ENCODE measurements at places on chromosomes 13 and 19.

GRCh38 chr13:77751513-77752456, 54.3 kb downstream of the SLAIN1 start:
- DNase-seq: no peak

GRCh38 chr19:50922317-50922853, 11.2 kb upstream of the KLK4 start:
- DNase-seq: no peak

DNA sequence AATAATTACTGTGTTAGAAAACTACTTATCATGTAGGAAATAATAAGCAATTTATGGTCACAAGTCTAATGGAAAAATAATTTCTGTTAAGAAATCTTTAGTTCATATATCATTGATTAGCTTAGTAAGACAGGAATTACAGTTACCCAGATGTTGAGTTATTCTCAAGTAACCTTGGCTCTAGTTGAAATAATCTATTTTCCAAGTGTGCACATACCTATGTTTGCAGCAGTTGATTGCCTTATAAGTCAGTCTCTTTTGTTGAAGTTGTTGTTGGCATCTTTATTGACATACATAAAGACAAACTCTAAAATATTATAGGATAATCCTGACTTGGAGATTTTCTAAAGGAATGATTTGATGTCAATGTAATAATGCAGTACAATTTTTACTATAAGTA, 511.4 kb upstream of the KLF12 start:
- no peak for DNase-seq

DNA sequence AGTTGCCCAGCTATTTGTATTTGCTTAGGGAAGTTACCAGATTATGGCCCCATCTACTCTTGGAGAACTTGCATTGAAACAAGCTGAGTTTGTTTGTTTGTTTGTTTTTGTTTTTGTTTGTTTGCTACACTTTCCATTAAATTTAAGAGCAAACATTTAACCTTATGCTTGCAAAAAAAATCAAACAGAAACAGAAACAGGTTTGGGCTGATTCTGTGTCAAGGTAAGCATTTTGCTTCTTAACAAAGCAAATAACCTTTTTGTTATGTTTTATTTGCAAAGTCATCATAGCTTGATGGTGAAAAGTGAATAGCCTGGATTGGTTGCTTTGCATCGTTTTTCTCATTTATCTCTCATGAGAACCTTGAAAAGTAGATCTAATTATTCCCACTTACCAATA, 531.8 kb downstream of the EFNB2 start:
- no peak for DNase-seq

DNA sequence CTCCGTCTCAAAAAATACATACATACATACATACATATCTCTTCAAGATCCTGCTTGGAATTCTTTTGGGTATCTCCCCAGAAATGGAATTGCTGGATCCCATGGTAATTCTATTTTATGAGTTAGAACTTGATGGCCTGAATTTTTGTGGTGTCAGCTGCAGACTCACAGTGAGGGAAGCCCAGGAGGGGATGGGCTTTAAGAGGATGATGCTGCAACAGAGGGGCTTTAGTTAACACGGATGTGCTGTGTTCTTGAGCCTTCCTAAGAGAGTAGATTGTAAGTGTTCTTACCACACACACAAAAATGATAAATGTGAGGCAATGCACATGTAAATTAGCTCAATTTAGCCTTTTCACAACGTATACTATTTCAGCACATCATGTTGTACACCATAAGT, 31.8 kb downstream of the CACNG6 start:
- DNase-seq: no peak

GRCh38 chr19:34645551-34645950, 31.4 kb downstream of the SCGB2B2 start:
- DNase-seq: no peak

DNA sequence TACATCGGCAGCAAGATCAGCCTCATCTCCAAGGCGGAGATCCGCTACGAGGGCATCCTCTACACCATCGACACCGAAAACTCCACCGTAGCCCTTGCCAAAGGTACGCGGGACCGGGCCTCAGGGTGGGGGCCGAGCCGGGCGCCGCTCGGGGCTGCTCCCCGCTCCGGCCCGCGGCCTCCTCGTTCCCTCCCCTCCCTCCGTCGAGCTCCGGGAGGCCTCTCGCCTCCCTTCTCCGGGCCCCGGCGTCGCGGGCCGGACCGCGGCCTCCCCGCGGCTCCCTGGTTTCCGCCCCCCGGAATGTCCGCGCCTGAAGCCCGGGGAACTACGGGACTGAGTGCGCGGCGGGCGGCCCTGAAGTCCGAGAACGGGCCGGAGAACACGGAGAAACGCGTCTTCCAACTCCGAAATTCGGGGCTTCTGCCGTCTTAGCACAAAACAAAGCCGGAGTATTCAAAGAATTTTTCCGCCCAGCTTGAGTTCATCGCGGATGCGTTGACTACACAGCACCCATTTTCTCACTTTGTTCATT, 423 bp downstream of the LSM14A start:
- DNase-seq: no peak

DNA sequence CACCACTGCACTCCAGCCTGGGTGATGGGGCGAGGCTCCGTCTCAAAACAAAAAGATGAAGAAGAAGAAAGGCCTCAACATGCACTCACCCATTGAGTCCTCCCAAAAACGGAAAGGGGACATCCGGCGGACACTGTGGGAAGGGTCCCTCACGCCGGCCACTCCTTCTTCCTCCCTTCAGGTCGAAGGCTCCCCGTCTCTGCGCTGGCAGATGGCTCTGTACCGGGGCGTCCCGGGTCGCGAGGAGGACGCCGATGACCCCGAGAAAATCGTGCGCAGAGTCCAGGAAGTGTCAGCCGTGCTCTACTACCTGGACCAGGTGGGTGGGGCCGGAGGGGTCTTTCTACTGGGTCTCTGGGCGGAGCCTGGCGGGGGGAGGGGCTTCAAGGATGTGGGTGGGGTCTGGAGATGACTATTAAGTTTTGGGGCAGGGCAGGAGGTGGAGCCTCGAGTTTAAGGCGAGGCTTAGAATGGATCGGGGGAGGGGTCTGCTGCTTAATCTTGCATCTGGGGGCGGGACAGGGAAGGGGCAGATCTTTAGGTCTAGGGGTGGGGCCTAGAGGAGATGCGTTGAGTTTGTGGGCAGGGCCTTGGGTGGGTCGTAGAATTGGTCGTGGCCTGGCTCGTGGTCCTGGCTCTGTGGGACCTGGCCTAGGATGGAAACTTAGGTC, 90.2 kb downstream of the MAP4K1 start:
- DNase-seq: no peak

DNA sequence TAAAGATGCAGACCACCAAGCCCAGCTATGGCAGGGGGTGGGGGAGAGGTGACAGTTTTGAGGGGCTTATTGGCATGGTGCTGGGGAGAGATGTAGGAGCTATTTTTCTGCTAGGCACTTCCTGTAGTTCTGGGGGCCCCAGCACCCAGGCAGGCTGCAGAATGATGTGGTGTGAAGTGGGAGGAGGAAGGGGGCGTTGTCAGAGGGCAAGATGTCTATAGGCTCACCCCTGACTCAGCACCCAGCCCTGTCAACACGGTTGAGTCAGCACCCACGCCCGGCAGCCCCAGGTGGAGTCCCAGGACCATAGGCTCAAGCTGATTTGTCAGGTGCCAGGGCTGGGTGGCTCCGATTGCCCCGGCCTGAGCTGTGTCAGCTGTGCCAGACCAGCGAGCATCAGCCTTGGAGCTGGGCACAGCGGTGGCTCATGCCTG, 5.8 kb downstream of the KLF2 start:
- DNase-seq: no peak

- no peak for DNase-seq
Observed at GRCh38 chr19:11506101-11506555, 489 bp upstream of the ZNF653 start.

- DNase-seq: no peak
Observed at GRCh38 chr19:5850189-5850588, 1.1 kb downstream of the FUT3 start.

GRCh38 chr13:113599391-113599790, 14.8 kb downstream of the TFDP1 start:
- no peak for DNase-seq

- no peak for DNase-seq
Observed at GRCh38 chr13:91203430-91203829, 144.1 kb upstream of the MIR17HG start.

- no peak for DNase-seq
Observed at GRCh38 chr13:103130681-103131210, 64.5 kb upstream of the SLC10A2 start.
